Adipocyte (in vitro differentiated cells): ENCODE measurements at places on chromosomes 6 and 20.

DNA sequence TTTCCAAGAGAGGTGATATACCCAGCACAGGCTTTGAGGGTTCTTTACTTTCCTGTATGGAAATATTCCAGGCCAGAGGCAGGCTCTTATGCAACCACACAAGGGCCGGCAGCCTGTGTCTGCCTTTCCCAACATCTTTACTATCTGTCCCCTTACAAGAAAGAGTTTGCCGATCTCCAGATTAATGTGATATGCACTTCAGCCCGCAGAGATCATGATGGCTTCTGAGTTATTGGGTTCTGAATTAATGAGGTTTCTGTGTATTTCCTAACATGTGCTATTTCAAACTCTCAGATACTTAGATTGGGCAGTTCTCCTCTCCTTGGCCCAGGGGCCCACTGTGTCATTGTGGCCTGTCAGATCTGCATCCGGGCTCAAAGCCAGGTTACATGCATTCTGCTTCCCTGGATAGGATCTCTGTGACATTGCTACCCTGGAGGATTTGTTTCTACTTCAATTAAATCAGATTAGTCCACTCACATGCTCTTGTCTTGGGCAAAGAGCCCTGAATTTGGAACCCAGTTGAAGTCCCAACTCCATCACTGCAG lies 56.6 kb downstream of the TGM2 start:
- peak; percentile 73 for DNase-seq

- no peak for DNase-seq
Measured at GRCh38 chr20:62872184-62872847, 10.7 kb upstream of the TCFL5 start.

- no peak for DNase-seq
Measured at GRCh38 chr6:54234539-54234938, 73.7 kb upstream of the TINAG start.

GRCh38 chr6:137798846-137799245 lies 68.2 kb upstream of the TNFAIP3 start:
- DNase-seq: no peak

DNA sequence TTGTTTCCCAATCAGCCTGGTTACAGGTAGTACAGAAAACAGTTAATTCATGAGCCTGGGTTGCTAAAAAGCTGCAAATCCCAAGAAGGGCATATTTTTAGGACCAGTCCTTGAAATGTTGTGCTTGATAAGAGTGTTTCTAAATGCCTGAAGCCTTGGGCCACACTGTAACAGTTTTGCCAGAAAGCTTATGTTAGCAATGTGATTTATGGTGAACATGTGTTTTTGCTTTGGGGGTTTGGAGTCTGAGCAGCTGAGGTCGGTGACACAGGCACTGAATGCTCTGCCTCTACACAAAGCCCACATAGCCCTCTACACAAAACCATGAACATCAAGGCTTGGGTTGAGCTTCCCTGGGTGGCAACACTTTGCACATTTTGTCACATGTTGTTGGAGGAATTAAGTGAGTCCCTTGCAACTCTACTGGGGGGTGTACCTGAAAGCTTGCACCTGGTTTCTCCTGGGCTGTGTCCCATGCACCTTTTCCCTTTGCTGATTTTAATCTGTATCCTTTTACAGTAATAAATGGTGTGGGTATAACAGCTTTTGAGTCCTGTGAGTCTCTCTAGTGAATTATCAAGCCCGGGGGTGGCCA lies 22.2 kb downstream of the AHI1 start:
- peak; percentile 22 for DNase-seq

DNA sequence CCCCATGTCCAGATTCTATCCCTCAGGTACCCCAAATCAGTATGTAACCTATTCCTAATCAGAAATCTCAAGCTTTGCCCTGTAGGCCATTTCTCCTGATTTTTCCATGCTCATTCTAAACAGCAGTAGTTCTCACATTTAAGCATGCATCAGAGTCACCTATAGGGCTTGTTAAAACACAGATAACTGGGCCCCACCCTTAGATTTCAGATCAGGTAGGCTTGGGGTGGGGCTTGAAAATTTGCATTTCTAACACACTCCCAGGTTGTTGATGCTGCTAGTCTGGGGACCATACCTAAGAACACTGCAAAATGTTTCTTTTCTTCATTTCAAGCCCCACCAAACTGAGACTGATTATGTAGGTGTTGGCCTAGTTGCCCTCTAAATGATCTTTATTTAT lies 621.2 kb upstream of the FLRT3 start:
- no peak for DNase-seq

DNA sequence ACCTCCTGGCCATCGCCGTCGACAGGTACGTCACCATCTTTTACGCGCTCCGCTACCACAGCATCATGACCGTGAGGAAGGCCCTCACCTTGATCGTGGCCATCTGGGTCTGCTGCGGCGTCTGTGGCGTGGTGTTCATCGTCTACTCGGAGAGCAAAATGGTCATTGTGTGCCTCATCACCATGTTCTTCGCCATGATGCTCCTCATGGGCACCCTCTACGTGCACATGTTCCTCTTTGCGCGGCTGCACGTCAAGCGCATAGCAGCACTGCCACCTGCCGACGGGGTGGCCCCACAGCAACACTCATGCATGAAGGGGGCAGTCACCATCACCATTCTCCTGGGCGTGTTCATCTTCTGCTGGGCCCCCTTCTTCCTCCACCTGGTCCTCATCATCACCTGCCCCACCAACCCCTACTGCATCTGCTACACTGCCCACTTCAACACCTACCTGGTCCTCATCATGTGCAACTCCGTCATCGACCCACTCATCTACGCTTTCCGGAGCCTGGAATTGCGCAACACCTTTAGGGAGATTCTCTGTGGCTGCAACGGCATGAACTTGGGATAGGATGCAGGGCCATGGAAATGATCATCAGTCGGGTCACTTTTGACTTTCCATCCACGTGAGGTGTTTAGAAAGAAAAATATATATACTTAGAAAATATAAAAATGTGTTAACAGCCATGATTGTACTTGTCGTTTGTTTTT lies 868 bp downstream of the MC3R start:
- DNase-seq: no peak

DNA sequence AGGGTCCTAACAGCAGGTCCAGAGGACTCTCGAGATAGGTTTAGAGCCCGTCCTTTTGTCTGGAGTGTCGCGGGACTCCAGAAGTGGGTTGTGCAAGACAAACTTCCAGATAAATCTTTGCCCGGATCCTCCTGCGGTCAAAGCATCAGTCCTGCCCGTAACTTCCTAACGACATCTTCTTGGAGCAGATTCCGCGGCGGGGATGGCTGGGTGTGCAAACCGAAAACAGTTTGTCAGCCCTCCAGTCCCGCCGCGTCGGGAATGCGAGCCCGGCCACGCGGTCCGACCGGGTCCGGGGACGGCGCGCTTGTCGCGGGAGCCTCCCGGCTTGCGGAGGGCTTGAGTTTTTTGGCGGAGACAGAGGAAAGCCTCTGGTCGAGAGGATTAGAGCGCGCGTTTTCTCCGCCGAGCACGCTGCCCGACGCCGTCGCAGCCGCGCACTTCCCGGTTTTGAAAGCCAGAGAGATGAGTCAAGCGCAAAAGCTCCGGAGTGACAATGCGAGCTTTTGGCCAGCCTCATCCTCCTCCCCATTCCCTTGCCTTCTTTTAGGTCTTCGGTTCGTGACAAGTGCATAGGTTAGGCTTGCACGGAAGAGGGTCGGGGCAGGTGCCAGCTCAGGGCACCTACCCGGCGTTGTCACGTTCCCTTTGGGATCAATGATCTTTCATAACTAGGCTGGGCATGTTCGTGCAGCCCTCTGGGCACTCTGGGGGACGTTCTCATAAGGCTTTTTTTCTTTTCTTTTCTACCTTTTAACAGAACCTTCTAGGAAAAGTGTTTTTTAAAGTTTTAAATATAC lies 91.3 kb upstream of the PRDM1 start:
- peak; percentile 87 for DNase-seq

GRCh38 chr6:19865178-19865577 lies 28.0 kb downstream of the ID4 start:
- no peak for DNase-seq

DNA sequence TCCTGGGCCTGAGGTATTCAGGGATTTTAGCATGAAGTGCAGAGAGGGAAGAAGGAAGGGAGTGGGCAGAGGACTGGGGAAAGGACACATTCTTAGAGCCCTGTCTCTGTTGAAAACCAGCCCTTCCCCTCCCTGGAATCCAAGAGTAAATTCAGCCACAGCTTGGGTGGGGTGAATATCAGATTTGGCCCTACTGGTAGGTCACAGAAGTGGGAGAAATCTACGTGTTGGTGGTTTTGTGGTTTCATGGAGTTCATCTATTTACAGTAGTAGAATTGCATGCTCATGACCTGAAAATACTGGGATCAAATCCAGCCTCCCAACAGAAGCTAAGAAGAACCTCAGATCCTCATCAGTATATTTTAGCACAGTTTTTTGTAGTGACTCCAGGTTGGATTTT lies 404.4 kb downstream of the BMP2 start:
- DNase-seq: no peak

GRCh38 chr6:56370127-56370540 lies 122.8 kb upstream of the COL21A1 start:
- peak; percentile 79 for DNase-seq

- no peak for DNase-seq
Measured at GRCh38 chr6:124997196-124997875, 35.1 kb downstream of the RNF217 start.

GRCh38 chr6:109804020-109804419 lies 112.9 kb downstream of the FIG4 start:
- DNase-seq: no peak

- no peak for DNase-seq
Measured at GRCh38 chr20:31706607-31707257, 15.9 kb downstream of the BCL2L1 start.

- no peak for DNase-seq
Measured at GRCh38 chr20:36989797-36990196, 38.3 kb upstream of the SAMHD1 start.

DNA sequence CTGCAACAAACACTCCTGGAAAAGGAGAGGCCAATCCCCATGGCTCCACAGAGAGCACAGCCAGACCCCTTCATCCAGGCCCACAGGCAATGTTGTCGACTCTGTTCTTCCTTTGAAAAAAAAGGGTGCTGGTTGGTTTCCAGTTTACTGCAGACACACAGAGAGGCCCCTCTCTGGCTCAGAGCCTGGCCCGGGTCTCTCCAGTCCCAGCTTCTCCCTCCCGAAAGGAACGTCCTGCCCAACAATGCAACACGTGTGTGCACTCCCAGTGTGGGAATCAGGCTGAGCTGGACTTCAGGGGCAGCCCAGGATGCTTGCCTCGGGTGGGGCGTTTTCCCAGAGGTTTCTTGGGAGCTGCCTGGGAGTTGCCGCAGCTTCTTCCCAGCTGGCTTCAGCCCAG lies 4.5 kb upstream of the NKAIN4 start:
- peak; percentile 43 for DNase-seq

DNA sequence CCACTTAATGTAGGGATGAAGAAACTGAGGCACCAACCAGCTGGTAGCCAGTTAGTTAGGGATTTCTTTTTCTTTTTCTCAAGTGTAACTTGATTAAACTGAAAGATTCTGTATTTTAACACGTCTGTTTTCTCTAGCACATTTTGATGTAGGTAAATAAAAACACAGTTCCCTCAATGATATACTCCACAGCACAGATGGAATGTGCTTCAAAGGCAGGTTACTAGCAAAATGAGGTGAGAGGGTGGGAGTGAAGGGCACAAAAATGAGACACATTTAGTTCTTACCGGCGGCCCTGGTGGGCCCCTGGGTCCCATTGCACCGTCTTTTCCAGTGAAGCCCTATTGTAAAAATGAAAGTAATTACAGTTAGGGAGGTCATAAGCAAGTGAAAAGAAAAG lies 108.9 kb downstream of the COL12A1 start:
- DNase-seq: no peak

GRCh38 chr6:166599205-166599604 lies 12.7 kb upstream of the RAMACL start:
- no peak for DNase-seq

GRCh38 chr6:142913036-142913510 lies 31.9 kb downstream of the HIVEP2 start:
- no peak for DNase-seq

DNA sequence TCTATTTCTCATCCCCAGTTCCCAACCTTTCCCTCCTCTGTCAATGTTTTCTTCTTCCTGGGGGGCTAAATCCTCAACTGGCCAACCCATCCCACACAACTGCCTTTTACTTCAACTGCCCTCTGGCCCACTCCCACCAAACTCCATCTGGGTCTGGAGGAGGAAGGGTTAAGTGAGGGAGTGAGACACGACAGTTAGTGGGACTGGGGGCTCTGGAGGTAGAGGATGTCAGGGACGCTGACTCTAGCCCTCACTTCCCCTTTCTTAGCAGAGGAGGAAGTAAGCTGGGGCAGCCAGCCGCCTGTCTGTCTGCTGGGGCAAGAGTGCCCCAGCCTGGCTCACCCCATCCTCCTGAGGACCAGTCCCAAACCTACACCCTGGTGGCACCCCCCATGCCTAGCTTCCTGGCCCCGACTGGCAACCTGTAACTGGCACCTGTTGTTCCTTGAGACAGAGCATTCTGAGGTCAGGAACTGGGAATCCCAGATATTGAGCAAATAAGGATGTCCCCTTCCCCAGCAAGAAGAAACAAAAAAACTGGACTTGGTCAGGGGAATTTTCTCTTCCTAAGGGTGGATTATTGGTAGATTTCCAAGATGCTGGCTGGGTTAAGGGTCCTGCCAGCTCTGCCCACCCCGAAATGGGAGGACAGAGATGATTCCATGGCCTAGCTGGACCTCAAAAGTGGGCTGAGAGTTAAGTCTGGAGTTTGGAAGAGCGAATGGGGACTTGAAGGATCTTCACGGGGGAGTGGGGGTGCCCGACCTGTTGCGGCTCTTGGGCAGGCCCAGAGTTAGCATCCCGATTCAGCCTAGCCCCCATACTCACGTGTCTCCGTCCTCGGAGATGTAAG lies 971 bp downstream of the NFKBIE start:
- no peak for DNase-seq

DNA sequence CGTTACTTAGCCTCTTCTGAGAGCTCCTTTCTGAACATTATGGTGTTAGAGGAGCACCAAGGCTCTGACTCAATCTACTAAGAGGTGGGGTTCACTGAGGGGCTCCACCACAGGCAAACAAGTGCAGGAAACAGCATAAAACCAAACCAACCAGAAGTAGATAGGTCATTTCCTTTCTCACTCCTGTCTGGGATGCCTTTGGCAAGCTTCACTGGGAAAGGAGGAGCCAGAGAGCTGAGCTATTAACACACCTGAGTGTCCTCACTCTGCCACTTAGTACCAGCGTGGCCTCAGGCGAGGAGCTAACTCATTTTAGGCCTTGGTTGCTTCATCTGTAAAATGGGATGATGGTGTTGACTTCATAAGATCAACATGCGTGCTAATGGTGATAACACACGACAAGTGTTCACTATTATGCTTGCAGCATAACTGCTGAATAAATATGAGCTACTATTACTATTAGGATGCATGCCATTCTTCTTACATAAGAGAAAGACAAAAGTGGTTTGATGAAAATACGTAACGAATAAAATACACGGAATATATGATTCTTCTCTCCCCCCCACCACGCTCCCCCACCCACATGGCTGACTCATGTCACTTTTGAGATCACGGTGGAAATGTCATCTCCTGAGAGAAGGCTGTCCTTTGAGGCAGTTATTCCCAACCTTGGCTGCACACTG lies 185.4 kb downstream of the BCAS1 start:
- no peak for DNase-seq

GRCh38 chr6:98775205-98775604 lies 59.2 kb upstream of the POU3F2 start:
- no peak for DNase-seq

GRCh38 chr20:50824137-50824536 lies 29.3 kb downstream of the BCAS4 start:
- DNase-seq: peak; percentile 42
